ENCODE measurements at places on chromosomes 5 and 9.

GRCh38 chr5:1056611-1057484 lies 48.2 kb downstream of the NKD2 start:
- no peak for DNase-seq

GRCh38 chr5:180323941-180324600 lies 29.1 kb downstream of the GFPT2 start:
- no peak for DNase-seq

GRCh38 chr9:69931340-69931739 lies 110.7 kb downstream of the CFAP95 start:
- DNase-seq = no peak

DNA sequence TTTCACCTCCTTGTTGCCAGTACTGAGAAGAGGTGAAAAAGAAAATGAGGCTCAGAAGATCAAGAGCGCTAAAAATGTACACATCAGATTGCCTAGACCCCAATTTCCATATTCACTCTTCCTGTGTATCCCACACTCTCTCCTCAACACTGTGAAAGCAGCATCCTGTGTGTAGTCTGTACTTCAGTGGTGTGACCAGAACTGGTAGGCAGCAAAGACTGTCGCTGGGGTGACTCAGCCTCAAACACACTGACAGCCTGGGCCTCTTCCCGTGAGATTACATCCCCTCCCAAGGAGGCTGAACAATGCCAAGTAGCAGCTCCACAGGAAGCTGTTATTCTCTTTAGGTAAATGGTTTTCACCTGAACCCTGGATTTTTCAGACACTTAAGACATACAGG lies 135.5 kb downstream of the CCDC192 start:
- peak; percentile 59 for DNase-seq

DNA sequence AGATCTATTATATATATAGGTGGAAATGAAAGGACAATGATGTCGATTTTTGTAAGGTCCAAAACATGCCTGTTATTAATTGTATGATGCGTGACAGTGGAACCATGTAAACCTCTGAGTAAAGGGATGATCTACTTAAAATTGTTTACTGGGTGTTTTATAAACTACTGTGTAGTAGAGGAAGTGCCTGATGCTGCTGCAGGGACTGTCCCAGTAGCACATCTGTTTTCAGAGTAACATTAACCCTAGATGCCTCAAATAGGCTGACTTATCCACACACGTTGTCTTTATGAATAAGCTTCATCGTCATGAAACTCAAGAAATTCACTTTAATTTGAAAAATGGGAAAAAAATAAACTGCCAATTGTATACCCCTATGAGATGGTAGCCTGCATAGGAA lies 1.7 kb downstream of the CAMK4 start:
- no peak for DNase-seq

GRCh38 chr5:113510836-113511451 lies 2.5 kb upstream of the YTHDC2 start:
- peak; percentile 52 for DNase-seq

- DNase-seq = no peak
Observed at GRCh38 chr9:132239999-132240840, 78.4 kb downstream of the NTNG2 start.

DNA sequence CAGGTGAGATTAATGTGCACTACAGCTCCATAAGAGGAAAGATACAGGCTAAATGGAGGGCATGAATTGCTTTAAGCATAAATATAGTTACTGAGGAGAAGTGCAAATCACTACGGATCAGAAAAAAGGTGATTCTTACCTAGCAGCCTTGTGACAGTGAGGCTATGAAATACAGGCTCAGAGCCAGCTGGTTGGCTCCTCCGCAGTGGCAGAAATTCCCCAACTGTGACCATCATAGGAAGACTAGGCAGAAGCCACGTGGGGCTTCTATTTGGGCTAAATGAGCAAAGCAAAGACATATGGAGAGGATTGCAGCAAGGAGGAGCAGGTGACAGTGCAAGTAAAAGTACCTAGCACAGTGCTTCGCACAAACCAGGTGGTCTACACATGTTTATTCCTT lies 40.5 kb downstream of the CDO1 start:
- no peak for DNase-seq

GRCh38 chr9:37353791-37354190 lies 68.7 kb upstream of the GRHPR start:
- no peak for DNase-seq

- peak; percentile 44 for DNase-seq
Observed at GRCh38 chr5:169667896-169668674, 31.0 kb downstream of the DOCK2 start.

- DNase-seq = no peak
Observed at GRCh38 chr5:22352493-22352892, 500.7 kb downstream of the CDH12 start.

DNA sequence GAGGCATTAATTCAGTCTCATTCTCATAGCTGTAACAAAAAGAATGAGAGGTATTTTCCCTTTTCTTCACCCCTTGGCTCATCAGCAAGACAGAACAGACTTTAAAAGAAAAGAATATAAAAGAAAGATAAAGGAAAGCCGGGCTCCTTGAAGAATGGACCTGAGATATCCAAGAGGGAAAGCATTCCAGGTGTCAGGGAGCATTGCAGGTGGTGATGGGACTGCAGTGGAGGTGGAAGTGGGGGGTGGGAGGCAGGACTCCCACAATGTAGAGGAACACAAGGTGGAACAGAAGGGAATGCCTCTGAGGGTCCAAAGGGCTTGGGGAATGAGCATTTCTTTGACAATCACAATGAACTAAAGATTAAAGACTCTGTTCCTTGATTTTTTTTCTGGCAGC lies 10.7 kb upstream of the PUM3 start:
- no peak for DNase-seq

DNA sequence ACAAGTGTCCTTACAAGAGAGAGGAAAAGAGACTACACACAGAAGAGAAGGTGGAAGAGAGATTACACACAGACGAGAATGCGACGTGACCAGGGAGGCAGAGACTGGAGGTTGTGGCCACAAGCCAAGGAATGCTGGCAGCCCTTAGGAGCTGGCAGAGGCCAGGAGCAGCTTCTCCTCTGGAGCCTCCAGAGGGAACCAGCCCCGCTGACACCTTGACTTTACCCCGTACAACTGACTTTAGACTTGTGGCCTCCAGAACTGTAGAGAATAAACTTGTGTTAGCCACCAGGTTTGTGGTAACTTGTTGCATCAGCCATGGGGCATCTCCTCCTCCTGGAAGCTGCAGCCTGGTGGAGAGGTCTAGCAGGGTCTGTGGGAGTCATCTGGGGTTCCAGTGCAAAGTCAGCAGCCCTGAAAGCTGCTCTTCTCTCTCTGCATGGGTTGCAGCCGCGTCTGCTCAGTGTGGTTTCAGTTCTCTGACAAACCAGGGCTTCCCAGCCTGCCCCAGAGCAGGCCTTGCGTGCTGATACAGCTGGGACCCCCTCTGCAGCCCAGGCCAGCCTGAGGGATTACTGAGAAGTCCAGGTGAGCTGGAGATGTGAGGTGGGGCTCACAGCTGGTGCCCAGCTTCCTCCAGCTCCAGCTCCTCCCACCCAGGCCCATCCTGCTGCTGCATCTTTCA lies 30.8 kb upstream of the CNOT6 start:
- no peak for DNase-seq

DNA sequence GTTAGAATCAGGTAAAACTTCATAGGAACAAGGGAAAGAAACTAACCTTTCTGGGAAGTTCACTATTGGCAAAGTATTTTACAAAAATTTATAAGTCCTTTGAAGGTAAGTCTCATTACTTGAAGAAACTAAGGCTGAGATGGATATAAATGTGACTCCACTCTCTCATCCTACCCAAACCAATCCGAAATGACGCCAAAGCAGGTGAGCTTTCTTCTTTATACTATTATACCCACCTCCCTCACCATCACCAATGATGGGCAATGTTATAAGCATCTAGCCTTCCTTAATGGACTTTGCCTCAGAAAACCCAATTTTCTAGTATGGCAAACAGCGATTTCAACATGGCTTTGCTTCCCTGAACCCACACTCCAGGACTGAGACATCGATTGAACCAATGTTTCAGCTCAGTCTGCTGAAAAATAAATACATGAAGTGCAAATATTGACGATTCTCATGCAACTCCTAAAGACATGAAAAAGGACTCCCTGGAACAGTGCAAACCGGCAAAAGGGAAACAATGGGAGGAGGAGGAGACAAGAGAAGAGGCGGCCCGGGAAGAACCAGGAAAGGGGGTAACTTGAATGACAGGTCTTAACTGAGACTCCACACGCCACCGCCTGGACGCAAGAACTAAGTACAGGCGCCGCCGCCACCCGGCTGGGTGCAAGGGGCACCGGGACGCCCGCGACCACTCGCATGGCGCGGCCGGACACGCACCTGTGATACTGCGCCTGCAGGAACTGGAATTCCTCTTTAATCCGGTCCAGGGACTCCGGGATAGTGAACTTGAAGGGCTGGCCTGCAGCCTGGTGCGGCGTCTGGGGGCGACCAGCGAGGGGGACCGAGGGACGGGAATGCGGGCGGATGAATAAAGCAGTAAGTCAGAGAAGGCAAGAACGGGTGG lies 2.5 kb downstream of the TLE1 start:
- DNase-seq = peak; percentile 63

- DNase-seq = no peak
Observed at GRCh38 chr5:116842514-116842961, 267.9 kb upstream of the SEMA6A start.

DNA sequence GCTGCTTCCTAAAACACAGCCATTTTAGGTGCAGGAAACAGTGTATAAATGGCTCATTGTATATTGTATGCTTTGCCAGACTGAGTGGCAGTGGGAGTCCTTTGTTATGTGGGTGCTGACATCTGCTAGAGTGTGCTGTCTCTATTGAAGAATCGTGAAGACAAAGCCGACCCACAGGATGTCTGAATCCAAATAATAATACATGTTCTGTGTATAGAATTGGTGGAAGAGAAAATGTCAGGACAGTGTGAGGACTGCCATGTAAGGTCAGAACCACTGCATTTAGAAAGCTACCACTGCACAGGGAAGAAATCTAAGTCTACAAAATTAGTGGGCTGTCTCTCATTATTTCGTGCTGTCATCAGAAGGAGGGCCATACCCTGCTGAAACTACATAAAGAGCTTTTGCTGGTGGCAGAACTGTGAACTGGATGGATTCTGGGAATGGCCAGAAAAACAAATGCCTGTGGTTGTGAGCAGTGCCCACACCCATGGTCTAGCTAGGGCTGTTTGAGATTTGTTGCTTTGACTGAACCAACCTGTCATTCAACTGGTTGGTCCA lies 2.5 kb downstream of the IL7R start:
- DNase-seq = no peak

- DNase-seq = no peak
Observed at GRCh38 chr5:164360589-164360988, 855.2 kb downstream of the MAT2B start.

- DNase-seq = no peak
Observed at GRCh38 chr9:18889550-18889949, 143.5 kb downstream of the SAXO1 start.

- DNase-seq = no peak
Observed at GRCh38 chr5:10733426-10733825, 27.6 kb downstream of the DAP start.

- no peak for DNase-seq
Observed at GRCh38 chr9:32516241-32516640, 9.8 kb downstream of the RIGI start.

- DNase-seq = no peak
Observed at GRCh38 chr5:156585999-156586398, 259.0 kb downstream of the SGCD start.

GRCh38 chr5:142222866-142223558 lies 101.8 kb downstream of the SPRY4 start:
- no peak for DNase-seq

- no peak for DNase-seq
Observed at GRCh38 chr9:133731876-133732638, 6.1 kb downstream of the SARDH start.

GRCh38 chr5:556909-557441 lies 32.7 kb upstream of the SLC9A3 start:
- no peak for DNase-seq

DNA sequence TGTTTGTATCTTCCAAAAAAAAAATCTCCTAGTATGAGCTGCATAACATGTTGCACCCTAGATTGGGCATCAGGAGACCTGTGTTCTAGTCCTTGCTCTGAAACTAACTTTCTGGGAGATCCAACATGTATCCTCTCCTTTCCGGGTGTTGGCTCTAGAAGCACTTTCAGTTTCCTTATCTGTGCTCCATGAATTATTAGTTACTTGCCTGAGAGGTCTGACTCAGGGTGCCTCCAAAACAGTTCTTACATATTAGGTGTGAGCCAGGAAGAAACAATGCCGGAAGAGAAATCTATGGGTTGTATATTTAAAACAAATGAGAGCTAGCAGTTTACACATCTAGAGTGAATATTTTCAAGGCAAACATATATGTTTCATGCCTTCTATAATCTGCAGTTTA lies 36.7 kb upstream of the SLC36A2 start:
- DNase-seq = no peak

DNA sequence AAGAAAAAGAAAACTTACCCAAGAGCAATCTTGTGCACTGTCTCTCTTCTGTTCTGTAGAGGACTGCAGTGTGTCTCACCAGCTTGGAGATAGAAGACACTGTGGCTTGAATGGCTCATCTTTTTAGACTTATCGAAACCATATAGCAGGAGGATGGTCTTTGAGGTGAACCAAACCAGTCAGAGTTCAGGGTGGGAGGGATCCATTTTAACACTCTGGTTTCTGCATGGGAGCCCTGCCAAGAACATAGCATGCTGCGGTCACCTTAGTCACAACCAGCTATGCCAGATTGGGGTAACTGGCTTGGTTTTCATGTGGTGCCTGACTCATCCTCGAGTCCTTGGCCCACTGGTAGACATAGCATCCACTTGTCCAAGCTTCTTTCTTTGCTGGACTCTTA lies 135.1 kb downstream of the PAPPA start:
- DNase-seq = no peak

DNA sequence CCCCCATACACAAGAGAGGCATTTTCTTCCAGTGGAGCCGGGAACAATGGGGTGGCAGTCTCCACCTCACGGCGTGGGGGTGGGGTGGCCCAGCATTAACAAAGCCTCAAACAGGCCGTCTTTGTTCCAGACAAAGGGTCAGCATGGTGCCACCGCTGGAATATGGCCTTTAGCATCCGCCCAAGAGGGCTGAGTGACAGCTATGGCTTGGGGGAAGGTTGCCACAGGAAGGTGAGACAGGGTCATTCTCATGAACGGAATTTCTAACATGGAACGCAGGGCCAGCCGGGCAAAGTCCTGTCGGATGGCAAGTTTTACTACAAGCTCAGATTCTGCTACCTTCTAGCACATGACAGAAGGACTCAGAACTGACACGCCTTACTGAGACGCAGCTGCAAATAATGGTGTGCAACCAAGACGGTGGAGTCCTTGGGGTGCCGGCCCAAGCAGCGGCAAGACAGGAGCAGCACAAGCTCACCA lies 64.0 kb downstream of the OTULIN start:
- DNase-seq = no peak
